ENCODE measurements at places on chromosomes 2 and 18.

GRCh38 chr18:4084382-4084900 lies 370.7 kb downstream of the DLGAP1 start:
- DNase-seq, result no peak

GRCh38 chr2:144541396-144541795 lies 21.5 kb upstream of the ZEB2 start:
- DNase-seq, result no peak

DNA sequence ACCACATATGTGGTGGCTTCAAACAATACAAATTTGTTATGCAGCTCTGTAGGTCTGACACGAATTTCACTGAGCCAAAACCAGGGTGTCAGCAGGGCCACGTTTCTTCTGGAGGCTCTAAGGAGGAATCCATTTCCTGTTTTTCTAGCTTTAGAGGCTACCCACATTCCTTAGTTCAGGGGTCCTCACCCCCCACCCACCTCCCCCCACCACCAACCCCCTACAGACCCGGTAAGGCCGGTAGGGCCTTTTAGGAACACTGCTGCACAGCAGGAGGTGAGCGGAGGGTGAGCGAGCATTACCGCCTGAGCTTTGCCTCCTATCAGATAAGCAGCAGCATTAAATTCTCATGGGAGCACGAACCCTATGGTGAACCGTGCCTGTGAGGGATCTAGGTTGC lies 10.6 kb upstream of the SLC39A10 start:
- DNase-seq, result no peak

GRCh38 chr2:2273421-2273820 lies 57.7 kb downstream of the MYT1L start:
- DNase-seq, result no peak

DNA sequence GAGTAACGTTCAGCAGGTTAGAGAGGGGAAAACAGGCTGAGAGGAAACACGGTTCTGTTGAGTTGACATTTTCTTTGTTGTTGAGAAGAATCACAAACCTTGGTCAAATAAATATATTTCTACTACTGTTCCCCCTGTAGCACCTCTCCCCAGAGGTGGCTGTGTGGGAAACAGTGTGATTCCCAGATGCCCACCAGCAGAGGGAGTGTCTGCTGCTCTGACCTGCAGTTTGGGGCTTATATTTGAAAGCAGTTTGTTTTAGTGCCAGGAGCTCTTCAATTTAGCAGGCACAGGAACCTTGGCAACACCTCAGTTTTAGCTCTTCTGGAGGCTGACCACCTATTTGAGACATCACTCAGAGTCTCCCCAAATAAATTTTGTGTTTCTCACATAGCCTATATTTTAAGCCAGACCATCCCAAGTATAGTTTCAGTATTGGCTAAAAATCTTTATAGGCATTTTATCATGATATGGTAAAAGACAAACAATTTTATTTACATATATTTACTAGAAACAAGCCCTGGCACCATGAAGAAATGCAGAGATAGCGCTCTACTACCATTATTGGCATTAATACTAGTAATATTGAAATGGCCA lies 75.7 kb downstream of the PIK3C3 start:
- DNase-seq, result no peak

- DNase-seq, result no peak
These were observed 265.3 kb downstream of the PAX3 start for GRCh38 chr2:222033541-222033940.

DNA sequence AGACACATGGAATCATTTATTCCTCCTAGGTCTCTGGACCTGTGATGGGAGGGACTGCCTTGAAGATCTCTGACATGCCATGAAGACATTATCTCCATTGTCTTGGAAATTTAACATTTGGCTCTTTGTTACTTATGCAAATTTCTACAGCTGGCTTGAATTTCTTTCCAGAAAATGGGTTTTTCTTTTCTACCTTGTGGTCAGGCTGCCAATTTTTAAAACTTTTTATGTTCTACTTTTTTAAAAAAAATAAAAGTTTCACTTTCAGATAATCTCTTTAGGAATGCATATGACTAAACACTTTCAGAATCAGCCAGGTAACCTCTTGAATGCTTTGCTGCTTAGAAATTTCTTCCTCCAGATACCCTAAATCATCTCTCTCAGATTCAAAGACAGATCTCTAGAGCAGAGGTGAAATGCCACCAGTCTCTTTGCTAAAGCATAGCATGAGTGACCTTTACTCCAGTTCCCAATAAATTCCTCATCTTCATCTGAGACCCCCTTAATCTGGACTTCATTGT lies 209.6 kb downstream of the RPRM start:
- no peak for DNase-seq

DNA sequence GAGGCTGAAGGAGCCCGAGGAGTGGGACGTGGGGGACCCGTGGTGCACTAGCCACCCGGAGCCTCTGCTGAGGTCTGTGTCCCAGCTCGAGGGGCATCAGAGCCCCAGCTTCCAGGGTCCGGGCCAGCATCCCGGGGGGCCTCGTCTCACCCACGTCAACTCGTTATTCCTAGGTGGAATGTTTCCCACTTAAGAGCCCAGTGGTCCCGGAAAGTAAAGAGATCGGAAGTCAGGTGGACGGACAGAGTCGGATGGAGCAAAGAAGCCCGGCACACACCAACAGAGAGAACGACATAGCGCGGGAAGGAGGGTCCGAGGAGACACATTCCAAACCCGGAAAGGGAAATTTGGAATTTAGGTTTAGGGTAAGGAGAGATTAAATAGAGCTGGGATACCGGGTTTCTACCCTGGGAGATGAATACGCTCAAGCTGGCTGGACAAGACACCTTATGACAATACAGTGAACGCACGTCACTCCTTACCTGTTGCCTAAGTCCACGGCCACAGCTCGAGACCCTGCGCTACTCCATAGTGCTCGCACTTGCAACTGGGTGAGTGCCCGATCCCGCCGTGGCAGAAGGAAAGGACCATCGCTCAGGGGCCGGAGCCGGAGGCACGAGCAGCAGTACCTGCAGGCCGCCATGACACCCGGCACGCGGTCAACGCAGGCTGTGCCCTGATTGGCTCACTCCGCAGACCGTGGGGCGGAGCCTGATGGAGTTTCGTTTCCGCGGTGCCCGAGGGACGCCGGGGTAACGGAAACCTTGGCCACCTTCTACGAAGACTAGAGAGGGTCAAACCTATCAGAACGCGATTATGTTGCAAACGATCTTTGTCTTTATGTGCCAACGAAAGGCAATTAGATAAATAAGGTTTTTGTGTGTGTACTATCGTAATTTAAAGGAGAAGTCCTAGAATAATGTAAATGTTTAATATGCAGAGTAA lies at the start of gene PNPT1:
Gene PNPT1, minus strand, starts transcription at position 664 of the 945 bp plus-strand sequence. Its CDS starts 21 bp downstream, at position 643.
- DNase-seq, result peak; percentile 85

DNA sequence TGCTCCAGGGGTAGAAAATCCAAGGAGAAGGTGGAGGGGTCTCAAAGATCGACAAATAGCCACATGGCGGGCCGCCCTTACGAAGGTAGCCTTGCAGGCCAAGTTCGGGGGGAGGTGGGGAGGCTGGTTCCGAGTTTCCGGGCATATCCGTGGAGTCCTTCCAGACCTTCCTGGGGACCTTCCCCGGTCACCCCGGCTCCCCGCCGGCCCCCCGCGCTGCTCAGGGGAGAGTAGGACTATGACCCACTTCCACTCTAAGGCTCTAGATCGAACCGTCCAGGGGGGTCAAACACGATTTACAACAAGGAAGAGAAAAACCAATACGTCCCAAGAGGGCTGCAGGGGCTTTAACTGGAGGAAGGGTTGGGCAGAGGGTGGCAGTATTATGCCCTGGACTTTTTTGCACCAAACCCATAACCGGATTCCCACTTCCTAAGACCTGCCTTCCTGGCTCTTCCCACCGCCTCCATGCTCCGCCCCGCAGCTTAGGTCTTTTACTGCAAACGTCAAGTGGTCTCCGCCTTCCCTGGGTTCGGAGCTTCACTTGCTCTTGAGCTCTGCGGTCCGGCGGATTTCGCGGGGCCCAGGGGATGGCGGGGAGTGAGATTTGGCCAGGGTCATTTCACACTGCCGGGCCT lies 779 bp upstream of the LYPD6 start:
- DNase-seq, result no peak

DNA sequence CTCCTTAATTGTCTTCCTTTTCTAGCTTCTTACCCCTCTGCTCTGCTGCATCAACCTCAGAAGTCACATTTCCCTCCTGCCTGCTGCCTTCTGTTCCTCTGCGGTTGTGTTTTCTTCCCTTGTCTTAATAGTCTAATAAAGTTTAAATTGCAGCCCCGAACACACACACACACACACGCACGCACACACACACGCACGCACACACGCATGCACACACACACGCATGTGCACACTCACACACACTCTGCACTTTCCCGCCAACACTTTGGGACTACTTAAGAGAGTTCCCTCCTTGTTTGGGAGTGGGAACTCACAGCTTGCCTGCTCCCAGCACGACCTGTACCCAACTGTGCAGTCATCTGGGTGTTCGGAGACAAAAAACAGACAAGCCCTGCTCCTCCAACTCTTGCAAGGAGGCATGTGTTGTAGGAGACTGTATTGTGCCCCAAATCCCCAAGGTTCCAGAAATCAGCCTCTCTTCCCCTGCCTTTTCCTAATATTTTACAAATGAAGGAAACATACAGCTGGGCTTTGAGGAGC lies 99.1 kb downstream of the SETBP1 start:
- no peak for DNase-seq

DNA sequence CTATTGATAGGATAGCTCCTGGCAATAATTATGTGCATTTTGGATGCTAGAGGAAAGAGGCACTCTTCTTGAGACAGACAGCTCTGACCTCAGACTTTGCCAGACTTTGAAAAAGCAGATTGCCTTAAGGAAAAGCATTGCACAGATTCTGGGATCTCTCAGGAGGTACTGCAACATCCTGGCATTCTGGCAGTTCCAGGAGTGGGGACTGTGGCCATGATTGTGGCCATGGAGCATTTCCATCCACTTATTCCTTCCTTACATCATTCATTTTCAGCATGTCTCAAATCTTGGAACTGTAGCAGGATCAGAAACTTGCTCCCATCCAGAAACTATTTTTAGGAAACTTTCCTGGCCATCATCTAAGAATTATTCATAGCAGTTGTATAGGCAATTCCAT lies 144.9 kb upstream of the FOSL2 start:
- DNase-seq, result no peak

DNA sequence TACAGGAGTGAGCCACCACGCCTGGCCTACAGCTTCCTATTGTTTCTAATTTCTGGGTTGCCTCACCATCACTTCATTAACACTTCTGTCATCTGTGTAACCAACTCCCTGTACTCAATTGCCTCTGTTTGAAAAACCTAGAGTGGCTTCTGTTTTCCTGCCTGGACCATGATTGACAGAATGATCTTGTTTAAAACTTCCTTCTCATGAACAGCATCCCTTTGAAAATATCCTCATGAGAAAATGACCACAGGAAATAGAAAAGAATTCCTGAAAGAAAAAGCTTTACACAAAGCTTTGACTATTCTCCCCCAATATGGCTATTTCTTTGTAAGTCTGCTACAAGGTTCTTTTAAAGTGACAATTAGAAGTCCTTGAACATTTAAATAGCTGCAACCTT lies 672.3 kb downstream of the ARHGAP15 start:
- no peak for DNase-seq

- no peak for DNase-seq
These were observed 114.8 kb downstream of the NEB start for GRCh38 chr2:151619337-151619989.

GRCh38 chr2:102806250-102806837 lies 44.5 kb downstream of the TMEM182 start:
- DNase-seq, result no peak

- no peak for DNase-seq
These were observed 74.1 kb downstream of the EML4 start for GRCh38 chr2:42243297-42243696.

DNA sequence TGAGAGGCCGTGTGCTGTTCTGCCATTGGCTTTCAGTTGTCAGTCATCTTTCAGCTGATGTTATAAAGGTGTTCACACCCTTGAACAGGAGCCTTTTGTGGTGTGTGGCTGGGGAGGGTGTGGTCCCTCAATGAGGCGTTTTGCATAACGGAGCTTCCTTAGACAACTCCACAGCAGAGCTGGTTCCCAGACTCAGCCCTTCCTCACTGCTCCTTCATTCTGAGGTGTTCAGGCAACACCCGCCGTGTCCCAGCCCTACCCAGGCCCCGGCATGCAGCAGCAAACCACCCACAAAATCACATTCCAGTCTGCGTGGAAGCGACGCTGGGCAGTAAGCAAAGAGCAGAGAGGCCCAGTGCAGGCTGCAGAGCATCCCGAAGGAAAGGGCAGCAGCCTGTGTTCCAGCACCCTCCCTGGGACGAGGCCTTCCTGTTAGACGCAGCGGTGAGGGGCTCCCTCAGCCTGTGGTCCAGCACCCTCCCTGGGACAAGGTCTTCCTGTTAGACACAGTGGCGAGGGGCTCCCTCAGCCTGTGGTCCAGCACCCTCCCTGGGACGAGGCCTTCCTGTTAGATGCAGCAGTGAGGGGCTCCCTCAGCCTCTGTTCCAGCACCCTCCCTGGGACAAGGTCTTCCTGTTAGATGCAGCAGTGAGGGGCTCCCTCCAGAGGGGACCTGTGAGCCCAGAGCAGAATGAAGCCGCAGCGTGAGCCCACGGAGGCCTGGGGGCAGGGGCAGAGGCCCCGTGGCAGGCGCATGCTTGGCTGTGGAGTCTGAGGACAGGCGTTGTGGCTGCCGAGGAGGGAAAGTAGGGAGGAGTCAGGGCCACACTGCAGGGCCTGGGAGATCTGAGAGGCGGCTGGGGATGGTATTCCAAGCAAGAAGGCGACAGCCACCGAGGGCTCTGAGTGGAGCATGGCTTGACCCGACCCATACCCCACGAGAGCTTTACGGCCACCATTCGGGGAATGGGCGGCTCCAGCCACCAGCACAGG lies 201.8 kb upstream of the HDAC4 start:
- no peak for DNase-seq

- DNase-seq, result no peak
These were observed 237.6 kb upstream of the UBE2E3 start for GRCh38 chr2:180742801-180743200.

- DNase-seq, result peak; percentile 53
These were observed 11.9 kb upstream of the MLPH start for GRCh38 chr2:237474931-237475703.

GRCh38 chr18:77145364-77145901 lies 12.8 kb upstream of the MBP start:
- DNase-seq, result no peak

GRCh38 chr2:119463136-119463535 lies 31.5 kb downstream of the TMEM37 start:
- no peak for DNase-seq
